ENCODE measurements at places on chromosomes 6 and 20.

DNA sequence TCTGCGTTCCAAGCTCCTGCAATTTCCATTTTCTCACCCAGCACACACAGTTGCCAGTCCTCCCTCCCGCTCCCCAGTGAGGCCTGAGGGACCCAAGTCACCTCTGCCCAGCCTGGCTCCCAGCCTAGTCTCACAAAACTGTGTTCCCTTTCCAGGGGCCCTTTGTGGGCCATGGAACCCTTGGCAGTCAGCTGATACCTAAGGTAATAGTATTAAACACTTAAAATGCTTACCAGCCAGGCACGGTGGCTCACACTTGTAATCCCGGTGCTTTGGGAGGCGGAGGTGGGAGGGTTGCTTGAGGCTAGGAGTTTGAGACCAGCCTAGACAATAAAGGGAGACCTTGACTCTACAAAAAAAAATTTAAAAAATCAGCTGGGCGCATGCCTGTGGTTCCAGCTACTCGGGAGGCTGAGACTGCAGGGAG lies 3.2 kb upstream of the RBM38 start:
- H3K27ac ChIP-seq, result peak overlapping the region; percentile 100
- H3K4me3 ChIP-seq, result no peak overlapping the region
- H3K27me3 ChIP-seq, result no peaks in the 10 kb centered on the region
- peaks cover 52% of the 10 kb centered on the region for H3K4me1 ChIP-seq
- peaks cover 23% of the 10 kb centered on the region for H3K36me3 ChIP-seq

GRCh38 chr6:15550546-15551123 lies 112.2 kb downstream of the DTNBP1 start:
- H3K36me3 ChIP-seq, result 0 out of 2 replicates have a peak, but pooled peaks cover 1% of the 10 kb centered on the region
- no peak overlapping the region for H3K4me3 ChIP-seq
- DNase-seq, result no peak
- no peaks in the 10 kb centered on the region for H3K4me1 ChIP-seq
- H3K27ac ChIP-seq, result no peak overlapping the region
- H3K27me3 ChIP-seq, result no peaks in the 10 kb centered on the region

DNA sequence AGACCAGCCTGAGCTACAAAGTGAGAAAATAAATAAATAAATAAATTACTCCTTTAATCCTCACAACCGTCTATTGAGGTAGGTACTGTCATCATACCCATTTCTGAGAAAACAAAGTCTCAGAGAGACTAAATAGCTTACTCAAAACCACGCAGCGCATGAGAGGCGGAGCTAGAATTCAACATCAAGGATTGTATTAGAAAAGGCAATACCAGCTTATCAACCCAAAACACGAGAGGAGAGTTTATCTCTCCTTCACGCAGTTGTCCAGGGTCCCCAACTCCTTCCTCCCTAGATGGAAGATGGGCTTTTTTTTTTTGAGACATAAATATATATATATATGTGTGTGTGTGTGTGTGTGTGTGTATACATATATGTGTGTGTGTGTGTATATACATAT lies 12.2 kb downstream of the HNF4A start:
- H3K27me3 ChIP-seq, result no peaks in the 10 kb centered on the region
- DNase-seq, result no peak
- H3K27ac ChIP-seq, result no peak overlapping the region
- no peaks in the 10 kb centered on the region for H3K4me1 ChIP-seq
- H3K36me3 ChIP-seq, result no peaks in the 10 kb centered on the region
- H3K4me3 ChIP-seq, result no peak overlapping the region

- no peaks in the 10 kb centered on the region for H3K27me3 ChIP-seq
- no peak overlapping the region for H3K27ac ChIP-seq
- no peaks in the 10 kb centered on the region for H3K36me3 ChIP-seq
- H3K4me3 ChIP-seq, result no peak overlapping the region
- DNase-seq, result no peak
- no peaks in the 10 kb centered on the region for H3K4me1 ChIP-seq
These were observed 39.3 kb downstream of the HUS1B start for GRCh38 chr6:617456-618100.

DNA sequence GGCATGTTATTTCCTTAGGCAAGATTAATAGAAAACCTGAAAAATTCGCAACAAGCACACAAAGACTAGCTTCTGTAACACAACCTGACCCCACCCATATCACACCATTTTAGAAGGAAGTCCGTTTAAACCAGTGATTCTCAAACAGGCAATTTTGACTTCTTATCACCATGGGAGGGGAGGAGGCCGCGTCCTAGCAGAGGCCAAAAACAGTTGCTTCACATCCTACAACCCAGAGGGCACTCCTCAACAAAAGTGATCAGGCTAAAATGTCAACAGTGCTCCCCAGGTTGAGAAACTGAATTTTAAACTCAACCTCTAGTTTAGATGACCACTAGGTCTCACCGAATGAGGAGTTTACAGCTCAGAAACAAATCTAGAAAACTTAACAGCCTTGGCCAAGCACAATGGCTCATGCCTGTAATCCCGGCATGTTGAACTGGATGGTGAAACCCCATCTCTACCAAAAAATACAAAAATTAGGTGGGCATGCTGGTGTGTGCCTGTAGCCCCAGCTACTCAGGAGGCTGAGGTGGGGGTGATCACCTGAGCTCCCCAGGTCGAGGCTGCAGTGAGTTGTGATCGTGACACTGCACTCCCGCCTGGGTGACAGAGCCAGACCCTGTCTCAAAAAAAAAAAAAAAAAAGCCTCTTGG lies 3.4 kb downstream of the SNX5 start:
- H3K27me3 ChIP-seq, result no peaks in the 10 kb centered on the region

DNA sequence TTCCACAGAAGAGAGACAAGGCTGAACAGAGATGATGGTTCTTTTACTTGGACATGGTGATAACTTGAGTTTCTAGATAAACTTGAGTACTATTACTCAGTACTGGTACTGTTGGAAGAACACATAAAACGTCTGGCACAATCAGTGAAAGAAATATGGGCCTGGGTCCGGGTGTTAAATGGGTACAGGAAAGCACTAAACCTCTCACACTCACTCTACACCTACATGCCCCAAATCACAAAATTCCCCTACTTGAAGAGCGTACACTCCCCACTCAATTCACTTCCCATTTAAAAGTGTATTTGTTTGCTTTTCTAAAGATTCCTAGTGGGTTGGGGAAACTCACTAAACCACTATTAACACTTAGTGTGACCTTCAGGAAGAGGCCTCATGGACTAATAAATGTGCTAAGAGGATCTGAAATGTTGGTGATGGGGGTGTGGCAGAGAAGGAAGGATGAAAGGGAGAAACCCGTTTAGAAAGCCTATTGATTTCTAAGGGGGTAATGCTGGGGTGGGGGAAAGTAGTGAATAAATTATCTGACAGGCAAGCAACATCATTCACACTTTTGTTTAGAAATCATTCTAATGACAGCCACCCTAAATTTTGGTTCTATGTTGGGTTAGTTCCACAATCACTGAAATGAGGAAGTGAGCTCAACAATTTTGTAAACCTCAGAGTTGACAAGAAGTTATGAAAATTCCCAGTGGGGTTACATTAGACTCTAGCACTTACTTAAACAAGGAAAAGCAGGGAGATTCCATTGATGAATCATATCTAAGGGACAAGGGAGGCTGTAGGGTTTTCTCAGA lies 222.6 kb upstream of the MARCKS start:
- no peak overlapping the region for H3K27ac ChIP-seq
- no peaks in the 10 kb centered on the region for H3K4me1 ChIP-seq
- H3K27me3 ChIP-seq, result 0 out of 2 replicates have a peak, but pooled peaks cover 5% of the 10 kb centered on the region
- no peak overlapping the region for H3K4me3 ChIP-seq

DNA sequence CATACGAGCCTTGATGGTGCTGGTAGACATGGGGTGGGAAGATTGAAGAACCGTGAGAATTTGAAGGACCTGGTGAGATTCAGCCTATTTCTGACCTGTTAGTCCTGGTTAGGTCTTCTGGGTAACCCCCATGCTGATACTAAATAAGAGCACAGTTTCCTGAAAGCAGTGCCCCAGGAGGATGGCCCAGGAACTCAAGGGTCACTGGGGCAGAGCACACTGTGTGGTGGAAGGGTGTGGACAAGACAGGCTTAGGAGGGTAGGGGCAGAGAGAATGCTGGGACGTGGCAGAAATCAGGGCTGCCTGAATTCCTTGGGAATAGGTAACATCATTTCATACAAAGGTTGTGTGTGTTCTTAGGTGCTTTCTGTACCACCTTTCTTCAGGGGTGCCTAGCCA lies 31.9 kb upstream of the ENPP1 start:
- H3K36me3 ChIP-seq, result no peaks in the 10 kb centered on the region
- DNase-seq, result no peak
- no peak overlapping the region for H3K4me3 ChIP-seq
- no peaks in the 10 kb centered on the region for H3K4me1 ChIP-seq

DNA sequence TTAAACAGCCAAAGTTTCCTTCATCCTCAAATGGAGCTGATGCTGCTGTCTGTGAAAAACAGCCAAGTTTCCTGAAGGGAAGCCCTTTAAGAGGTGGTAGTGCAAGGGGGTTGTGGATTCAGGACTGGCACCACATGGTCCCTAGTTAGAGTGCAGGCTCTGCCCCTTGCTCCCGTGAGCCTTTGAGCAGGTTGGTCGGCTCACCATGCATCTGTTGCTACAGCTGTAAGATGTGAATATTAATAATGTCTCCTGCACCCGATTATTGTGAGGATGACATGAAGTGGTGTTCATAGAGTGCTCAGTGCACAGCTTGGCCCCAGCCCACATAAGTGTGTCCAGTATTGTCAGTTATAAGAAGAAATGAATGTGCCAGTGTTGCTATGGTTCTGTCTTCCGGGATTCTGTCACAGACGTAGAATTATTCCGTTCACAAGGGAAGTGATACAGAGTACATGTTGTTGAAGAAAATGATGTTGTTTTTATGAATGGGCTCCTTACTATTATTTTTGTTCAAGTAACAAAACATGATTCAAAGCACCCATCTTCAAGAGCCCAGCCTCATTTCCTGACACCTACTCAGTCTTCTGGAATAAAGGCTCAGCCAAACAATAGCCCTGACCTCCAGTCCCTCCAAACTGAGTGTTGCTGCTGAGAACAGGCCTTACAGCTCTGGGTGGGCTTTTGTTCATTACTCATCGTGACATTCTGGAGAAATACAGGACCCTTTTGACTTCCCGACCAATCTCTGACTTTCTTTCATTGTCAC lies 2.9 kb upstream of the PKIG start:
- DNase-seq, result peak; percentile 72
- no peaks in the 10 kb centered on the region for H3K36me3 ChIP-seq
- H3K27me3 ChIP-seq, result no peaks in the 10 kb centered on the region
- peak overlapping the region; percentile 3 for H3K4me3 ChIP-seq
- peak overlapping the region; percentile 99 for H3K27ac ChIP-seq

DNA sequence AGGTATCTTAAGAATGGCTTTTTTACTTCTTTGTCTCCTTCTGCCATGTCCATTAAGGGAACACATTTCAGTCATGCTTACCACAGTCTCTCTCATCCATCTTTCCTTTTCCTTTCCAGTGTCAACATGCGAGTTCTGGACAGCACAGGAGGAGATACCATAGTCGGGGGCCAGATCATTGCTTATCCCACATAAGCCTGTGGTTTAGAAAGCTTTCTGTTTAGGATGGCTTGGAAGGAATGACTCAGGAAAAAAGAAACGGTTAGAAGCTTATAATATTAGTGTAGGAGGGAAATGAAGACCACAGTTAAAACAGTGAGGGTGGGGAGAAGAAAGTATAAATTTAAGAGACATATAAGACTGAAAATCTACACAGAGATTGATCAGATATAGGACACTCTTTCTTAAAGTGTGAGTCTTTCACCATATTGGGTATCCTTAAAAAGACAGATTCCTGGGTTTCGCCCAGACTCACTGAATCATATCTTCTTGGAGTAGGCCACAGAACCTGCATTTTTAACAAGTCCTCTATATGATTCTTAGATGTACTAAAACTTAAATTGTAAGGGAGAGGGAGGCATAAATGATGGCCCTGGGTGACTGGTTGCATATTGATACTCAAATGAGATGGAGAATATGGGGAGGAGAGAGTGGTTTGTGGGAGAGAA lies 36.1 kb downstream of the DSE start:
- no peak overlapping the region for H3K27ac ChIP-seq
- H3K27me3 ChIP-seq, result no peaks in the 10 kb centered on the region
- H3K4me1 ChIP-seq, result peaks cover 19% of the 10 kb centered on the region
- DNase-seq, result no peak

- H3K4me3 ChIP-seq, result no peak overlapping the region
- H3K27me3 ChIP-seq, result no peaks in the 10 kb centered on the region
- DNase-seq, result no peak
- H3K27ac ChIP-seq, result no peak overlapping the region
These were observed 63.6 kb downstream of the CARMIL1 start for GRCh38 chr6:25342802-25343201.

GRCh38 chr20:44079291-44079690 lies 107.7 kb downstream of the JPH2 start:
- DNase-seq, result no peak
- H3K4me1 ChIP-seq, result peaks cover 32% of the 10 kb centered on the region
- no peaks in the 10 kb centered on the region for H3K27me3 ChIP-seq
- H3K36me3 ChIP-seq, result peaks cover 7% of the 10 kb centered on the region

GRCh38 chr20:23009636-23010035 lies 25.5 kb upstream of the SSTR4 start:
- peaks cover 8% of the 10 kb centered on the region for H3K4me1 ChIP-seq
- H3K27me3 ChIP-seq, result no peaks in the 10 kb centered on the region
- no peaks in the 10 kb centered on the region for H3K36me3 ChIP-seq
- H3K4me3 ChIP-seq, result no peak overlapping the region

DNA sequence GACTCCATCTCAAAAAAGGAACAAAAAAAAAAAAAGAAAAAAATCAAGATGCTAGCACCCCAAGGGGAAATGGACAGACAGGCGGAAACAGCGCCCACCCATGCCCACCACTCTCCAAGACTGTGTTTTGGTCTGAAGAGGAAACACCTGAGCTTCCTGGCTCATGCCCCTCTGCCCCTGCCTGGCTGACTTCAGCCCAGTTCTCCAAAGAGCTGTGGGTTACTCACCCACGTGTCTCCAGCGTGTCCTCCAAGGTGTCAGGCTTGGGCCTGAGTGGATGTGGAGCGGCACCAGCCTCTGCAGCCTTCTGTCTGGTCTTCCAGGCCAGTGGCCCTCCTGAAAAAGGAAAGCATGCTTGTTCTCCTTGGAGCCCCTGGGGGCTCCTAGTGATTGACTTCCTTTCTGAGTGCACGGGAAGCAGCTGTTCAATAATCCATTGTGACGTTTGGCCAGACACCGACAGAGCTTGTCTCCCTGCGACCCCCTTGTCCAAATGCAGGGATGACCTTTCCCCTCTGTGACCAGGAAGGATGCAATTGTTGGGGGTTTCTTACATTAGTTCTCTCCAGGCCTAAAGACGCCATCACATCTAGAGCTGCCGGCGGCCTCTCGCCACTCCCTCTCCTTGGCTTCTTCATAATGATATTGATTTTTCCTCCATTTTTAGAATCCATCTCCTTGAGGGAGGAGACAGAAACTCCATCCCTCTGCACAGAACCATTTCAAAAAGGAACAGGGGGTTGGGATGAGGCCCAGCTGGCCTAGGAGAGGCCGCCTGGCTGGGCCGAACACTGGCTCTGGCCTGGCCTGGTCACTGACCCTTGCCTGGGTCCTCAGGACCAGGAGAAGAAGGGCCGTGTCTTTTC lies 58.4 kb downstream of the ADNP start:
- H3K4me1 ChIP-seq, result peaks cover 22% of the 10 kb centered on the region
- no peak overlapping the region for H3K4me3 ChIP-seq
- H3K27ac ChIP-seq, result no peak overlapping the region
- no peak for DNase-seq
- no peaks in the 10 kb centered on the region for H3K27me3 ChIP-seq

- H3K27ac ChIP-seq, result no peak overlapping the region
- H3K4me3 ChIP-seq, result no peak overlapping the region
These were observed 221.5 kb downstream of the MYLK4 start for GRCh38 chr6:2529211-2529719.
